Stimulated activated CD8-positive, alpha-beta memory T cell treated with anti-CD3 and anti-CD28 coated beads, Interleukin-4, amount 100 ng/mL, for 4 hours (primary cell): ENCODE measurements at places on chromosomes 6 and 20.

- DNase-seq = no peak
These were observed 150.4 kb upstream of the BMP5 start for GRCh38 chr6:56025795-56026194.

DNA sequence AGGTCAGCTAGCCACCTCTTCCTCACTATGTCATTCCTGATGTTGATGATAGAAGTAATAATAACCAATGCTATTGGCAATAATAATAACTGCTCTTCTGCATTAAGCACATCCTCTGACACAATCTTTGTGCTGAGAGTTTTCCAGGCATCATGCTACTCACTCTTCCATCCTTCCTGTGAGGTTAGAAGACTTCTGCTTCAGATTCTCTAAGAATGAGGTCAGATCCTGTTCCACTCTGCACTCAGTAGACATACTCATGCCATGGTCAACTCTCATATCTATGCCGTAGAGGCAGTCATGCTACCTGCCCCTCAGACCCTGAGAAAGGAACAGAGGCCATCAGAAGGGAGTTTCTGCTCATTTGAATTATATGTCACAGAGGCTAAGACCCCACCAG lies 98.1 kb upstream of the TOP1 start:
- no peak for DNase-seq

GRCh38 chr6:147053311-147053921 lies 150.8 kb upstream of the STXBP5 start:
- no peak for DNase-seq

DNA sequence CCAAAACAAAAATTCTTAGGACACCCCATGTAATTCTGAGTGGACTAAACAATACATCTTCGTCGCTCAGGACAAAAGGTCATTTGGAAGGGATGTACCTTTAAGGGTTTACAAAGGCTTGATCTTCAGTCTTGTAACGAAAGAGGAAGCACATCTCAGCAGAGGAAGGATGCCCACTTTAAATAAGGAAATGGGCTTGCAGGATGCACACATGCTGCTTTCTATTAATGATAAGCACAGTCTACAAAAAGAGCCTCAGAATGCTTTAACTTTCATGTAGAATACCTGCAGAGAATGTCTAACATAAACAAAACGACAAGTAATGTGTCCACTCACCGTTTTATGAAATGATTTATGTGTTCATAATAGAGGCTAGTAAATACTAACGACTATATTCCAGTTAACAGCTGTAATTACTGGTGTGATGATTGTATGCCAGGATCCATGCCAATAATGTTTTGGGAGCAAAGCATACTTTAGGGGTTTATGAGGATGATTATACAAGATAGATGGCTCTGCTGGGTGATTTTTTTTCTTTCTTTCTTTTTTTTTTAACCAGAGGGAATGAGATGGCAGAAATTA lies 216.9 kb downstream of the GMDS start:
- DNase-seq = no peak

- no peak for DNase-seq
These were observed 41.3 kb downstream of the TTI1 start for GRCh38 chr20:37991908-37992307.

DNA sequence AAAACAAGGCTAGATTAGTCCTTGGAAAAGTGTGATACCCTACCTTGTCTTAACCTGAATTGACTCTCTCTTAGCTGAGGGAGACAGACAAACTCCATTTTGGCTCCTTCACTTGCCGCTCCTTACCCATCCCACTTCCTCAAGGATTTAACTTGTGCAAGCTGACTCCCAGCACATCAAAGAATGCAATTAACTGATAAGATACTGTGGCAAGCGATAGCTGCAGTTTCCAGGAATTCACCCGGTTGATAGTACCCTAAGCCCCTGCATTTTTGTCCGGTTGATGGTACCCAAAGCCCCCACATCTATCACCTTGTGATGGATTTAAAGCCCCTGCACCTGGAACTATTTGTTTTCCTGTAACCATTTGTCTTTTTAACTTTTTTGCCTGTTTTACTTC lies 1.9 kb upstream of the SERINC3 start:
- DNase-seq = no peak

DNA sequence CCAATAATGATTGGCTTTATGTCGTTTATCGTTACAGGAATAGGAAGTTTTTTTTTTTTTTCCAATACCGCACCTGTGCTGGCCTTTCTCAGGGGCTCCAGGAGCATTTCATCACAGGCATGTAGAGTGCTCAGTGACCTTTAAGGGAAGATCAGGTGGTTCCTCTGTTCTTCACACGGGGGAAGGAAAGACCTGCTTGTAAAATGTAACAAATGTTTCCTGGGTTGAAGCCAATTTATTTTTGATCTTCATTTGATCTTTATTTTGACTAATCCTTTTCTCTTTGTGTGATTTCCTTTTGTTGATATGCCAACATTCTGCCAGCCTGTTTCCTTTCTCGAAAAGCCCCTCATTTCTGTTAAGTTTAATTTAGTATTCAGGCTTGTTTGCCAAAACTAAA lies 61.9 kb upstream of the HBS1L start:
- no peak for DNase-seq

DNA sequence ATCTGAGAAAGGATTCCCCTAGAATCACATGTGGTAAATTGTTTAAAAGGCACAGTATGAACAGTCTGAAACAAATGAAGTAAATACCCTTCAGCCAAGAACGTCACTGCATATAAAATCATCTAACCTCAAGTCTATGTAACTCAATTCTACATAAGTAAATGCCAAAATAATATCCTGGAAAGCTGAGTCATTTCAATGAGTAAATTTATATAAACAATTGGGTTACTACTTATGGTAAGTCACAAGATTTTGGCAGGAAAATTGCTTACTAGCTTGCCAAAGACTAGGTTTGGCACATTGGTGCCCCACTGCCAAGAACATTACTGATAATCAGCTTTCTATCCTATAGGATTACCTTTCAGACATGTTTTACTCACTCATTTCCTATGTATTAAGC lies 8.4 kb downstream of the GMDS start:
- DNase-seq = no peak

GRCh38 chr20:63568170-63568981 lies 5.7 kb downstream of the HELZ2 start:
- DNase-seq = no peak

DNA sequence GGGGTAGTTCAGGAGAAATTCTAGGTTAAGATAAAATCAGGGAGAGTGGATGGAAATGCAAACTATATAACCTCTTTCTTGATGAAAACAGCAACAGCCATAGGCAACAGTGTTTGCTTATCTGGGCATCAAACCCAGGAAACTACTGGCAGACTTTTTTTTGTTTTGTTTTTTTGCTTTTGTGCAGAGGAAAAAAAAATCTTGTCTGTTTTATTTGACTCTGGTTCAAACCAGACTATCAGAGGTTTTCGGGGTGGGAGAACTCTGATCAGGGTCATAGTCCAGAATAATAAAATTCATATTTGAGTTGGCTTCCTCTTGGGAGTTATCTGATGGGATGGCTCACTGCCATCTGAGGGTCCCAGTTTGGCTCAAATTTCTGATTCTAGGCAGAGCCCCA lies 88.8 kb upstream of the ZNFX1 start:
- no peak for DNase-seq

GRCh38 chr6:99885051-99885450 lies 109.0 kb downstream of the MCHR2 start:
- no peak for DNase-seq

GRCh38 chr20:62287759-62288534 lies 14.8 kb upstream of the ADRM1 start:
- no peak for DNase-seq

DNA sequence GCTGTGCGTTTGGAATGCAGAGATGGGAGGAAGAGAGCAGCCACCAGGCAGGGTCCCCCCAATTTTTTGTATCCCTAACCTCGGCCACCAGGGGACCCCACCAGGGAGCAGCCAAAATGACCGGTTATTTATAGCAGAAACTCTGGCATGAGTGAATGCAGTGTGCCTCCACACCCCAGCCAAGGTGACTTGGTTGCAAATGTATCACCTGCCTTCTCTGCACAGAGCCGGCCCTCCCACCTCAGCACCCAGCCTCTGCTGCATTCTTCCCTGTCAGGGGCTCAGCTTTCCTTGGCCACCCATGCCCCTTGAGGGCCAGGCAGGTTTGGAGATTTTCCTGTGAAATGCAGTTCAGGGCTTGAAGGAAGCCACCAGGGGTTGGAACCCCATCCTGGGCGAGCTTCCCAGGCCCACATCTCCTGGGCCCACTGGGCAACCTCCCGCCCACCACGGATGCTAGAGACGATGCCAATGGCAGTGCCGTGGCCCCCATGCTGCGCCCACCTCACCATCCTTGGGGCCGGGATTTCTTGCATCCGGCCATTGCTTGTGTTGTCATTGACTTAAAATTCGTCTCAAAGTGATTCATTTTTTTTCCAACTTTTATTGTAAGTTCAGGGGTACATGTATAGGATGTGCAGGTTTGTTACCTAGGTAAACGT lies 291.6 kb downstream of the TAF4 start:
- no peak for DNase-seq

GRCh38 chr6:9412951-9413559 lies 977.7 kb upstream of the SLC35B3 start:
- DNase-seq = no peak

DNA sequence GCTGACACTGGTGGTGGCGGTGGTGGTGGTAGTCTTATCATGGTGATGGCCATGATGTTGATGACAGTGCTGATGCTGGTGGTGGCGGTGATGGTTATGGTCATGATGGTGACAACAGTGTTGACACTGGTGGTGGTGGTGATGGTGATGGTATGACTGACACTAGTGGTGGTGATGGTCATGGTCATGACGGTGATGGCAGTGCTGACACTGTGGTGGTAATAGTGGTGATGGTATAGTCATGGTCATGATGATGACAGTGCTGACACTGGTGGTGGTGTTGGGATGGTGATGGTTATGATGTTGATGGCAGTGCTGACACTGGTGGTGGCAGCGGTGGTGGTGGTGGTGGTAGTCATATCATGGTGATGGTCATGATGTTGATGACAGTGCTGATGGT lies 205.7 kb downstream of the CDH4 start:
- no peak for DNase-seq

GRCh38 chr6:22155551-22155950 lies 141.3 kb downstream of the PRL start:
- no peak for DNase-seq

DNA sequence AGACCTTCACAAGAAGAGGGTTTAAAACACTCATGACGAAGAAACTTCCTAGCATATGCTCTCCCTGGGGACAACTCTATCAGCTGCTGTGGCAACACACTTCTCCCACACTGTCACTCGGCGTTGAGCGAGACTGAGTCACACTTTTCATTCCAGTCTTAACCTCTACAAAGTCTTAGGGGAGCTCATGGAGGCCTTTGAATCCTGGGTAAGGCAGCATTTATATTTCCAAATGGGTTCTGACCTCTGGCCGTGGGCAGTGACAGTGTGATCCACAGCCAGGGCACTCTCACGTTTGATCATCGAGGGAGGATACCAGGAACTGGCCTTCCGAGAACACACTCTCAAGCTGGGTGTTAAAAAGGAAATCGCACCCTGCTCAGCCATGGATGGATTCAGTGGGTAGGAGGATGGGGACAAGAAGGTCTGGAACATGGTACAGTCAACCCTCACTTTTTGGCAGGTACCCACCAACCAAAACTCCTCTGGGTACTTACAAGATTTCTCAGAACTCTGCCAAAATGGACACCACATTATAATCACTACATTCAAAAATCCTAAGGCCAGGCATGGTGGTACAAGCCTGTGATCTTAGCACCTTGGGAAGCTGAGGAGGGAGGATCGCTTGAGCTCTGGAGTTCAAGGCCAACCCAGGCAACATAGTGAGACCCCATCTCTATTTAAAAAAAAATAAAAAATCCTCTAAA lies 19.6 kb downstream of the RRBP1 start:
- no peak for DNase-seq

GRCh38 chr6:148426317-148426977 lies 83.8 kb downstream of the SASH1 start:
- no peak for DNase-seq

DNA sequence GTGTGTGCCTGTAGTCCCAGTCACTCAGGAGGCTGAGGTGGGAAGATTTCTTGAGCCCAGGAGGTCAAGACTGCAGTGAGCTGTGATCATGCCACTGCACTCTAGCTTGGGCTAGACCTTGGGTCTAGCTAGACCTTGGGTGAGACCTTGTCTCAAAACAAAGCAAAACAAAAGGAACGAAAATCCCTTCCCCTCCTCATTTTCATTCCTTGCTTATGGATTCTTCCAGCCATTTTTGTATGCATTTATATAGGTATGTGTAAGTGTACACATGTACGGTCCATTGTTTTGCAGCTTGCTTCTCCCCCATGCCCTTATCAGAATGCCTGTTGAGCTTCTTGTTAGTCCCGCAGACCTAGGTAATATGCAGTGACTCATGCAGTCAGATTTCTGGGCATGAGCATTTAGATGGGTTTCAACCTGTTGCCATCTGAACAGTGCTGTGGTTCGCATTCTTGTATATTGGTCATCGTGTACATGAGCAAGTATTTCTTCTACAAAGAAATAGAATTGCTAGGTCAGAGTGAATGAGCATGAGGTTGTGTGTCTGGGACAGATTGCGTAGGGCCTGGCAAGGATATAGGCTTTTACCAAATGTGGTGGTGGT lies 73.2 kb downstream of the ATRN start:
- DNase-seq = no peak

DNA sequence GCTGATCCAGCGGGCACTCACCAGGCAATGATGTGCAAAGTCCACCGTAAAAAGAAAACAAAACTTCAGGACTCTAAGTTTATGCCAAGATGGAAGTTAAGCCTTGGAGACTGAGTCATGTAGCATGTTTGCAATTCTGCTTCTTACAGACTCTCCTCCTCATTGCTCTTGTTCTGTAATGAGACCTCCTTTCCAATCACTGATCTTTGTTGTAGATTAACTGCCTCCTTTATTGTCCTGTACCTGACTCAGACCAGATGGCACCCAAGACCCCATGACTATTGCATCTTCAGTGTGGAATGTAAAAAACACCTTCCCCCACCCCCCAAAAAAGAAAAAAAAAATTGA lies 11.2 kb downstream of the NEU1 start:
- DNase-seq = no peak

- no peak for DNase-seq
These were observed 7.0 kb downstream of the BEND3 start for GRCh38 chr6:107108201-107108890.

GRCh38 chr6:160202411-160202810 lies 56.2 kb downstream of the SLC22A2 start:
- no peak for DNase-seq

DNA sequence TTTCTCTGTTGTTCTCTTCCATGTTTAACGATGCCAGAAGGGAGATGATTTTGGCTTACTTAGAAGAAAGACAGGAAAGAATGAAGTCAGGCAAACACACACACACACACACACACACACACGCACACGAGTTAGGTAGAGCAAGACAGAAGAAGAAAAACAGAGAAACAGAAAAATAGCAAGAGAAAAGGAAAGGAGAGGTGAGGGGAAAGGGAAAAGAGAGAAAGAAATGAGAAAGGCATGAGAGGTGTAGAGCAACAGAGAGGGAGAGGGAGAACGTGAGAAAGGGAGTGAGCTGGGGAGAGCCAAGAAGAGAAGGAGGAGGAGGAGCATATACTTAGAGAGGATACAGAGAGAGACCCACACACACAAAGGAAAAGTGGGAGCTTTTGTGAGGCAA lies 385.3 kb downstream of the DOK5 start:
- DNase-seq = no peak

GRCh38 chr20:56249244-56249955 lies 868 bp downstream of the MC3R start:
- no peak for DNase-seq

GRCh38 chr6:31446481-31446880 lies 43.1 kb downstream of the MICA start:
- DNase-seq = no peak

GRCh38 chr6:163702736-163703135 lies 288.2 kb downstream of the QKI start:
- DNase-seq = no peak
